Activated T-helper 1 cell treated with anti-CD3 and anti-CD28 coated beads, Interleukin-2, amount 50 U/mL, for 16 hours (primary cell): ENCODE measurements at places on chromosomes 5 and 9.

- no peak for DNase-seq
Observed at GRCh38 chr9:77614645-77615044, 33.5 kb downstream of the GNA14 start.

- DNase-seq, result no peak
Observed at GRCh38 chr9:119368681-119369581, at the start of gene BRINP1. TSS of gene BRINP1 (minus strand) at chr9:119369435. CDS start at chr9:119313355, 56,080 bp downstream.

GRCh38 chr9:91486699-91487497 lies 63.3 kb upstream of the NFIL3 start:
- no peak for DNase-seq

DNA sequence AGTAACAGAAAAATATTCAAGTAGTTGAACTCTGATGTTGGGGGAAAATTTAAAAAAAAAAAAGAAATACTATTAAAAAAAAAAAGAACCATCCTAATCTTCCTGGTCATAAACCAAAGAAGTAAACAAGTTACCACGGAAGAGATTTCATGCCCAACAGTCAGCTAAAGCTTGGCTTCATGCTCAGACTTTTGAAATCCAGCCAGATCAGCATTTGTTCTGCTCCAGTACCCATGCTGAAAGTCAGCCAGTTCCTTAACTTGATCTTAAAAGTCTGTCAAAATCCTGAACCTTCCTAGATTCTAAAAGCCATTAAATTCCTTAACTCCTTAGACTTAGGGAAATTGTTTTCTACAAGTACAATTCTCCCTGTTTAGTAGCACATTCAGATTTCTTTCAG lies 908.7 kb upstream of the CDH9 start:
- DNase-seq, result no peak

- DNase-seq, result no peak
Observed at GRCh38 chr9:134134949-134135342, 936 bp upstream of the WDR5 start.

GRCh38 chr5:9230355-9230754 lies 315.5 kb downstream of the SEMA5A start:
- no peak for DNase-seq

- DNase-seq, result no peak
Observed at GRCh38 chr9:131982671-131983239, 96.9 kb downstream of the MED27 start.

DNA sequence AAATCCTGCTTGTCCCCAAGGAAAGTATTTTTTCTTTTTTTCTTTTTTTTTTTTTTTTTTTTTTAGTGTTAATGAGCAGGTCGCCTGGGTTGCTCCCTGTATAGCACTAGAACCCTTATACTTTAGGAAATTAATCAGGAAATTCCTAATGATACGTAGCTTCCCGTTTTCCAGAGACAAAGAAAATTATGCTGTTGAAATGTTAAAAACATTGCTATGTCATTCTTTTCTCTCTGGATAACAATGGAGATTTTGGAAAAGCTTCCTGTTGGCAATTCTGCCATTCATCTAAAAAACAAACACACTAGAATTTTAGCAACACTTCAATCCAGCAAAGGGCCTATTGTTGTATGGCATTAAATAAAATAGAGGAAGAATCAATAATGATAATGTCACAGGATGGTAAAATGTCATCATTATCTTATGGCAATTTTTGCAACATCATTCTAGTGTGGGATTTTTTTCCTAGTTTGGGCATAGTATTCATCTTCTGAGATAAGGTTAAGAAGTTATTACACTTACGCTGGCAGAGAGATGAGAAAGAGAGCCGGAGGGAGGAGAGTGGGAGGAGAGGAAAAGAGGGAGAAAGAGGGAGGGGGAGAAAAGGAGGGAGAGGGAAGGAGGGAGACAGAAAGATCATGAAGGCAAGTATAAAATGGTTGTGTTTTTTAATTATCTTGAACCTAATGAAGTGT lies 315.8 kb upstream of the PDE4D start:
- no peak for DNase-seq

DNA sequence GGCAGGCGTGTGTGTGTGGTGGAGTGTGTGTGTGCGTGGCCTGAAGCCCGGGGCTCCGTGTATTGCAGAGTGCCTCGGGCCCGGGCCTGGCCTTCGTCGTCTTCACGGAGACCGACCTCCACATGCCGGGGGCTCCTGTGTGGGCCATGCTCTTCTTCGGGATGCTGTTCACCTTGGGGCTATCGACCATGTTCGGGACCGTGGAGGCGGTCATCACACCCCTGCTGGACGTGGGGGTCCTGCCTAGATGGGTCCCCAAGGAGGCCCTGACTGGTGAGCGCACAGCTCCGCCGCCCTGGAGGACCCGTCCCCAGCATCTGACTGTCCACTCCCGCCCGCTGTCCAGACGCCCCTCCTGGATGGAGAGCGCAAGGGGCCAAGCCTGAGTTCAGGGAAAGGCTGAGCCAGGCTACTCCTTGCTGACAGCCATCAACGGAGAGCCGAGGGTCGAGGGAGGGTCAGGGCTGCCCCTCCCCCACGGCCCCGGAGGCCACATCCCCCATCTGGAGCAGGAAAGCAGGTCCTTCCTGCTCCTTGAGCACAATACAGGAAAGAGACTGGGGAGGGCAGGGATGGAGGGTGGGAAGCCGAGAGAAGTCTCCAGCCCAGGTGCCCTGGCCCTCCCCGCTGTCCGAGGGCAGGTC lies 18.4 kb downstream of the SLC6A18 start:
- no peak for DNase-seq

- no peak for DNase-seq
Observed at GRCh38 chr9:28105001-28105400, 531.7 kb upstream of the C9orf72 start.

GRCh38 chr5:140242099-140242498 lies 60.8 kb downstream of the PFDN1 start:
- no peak for DNase-seq

GRCh38 chr9:114357911-114358328 lies 28.3 kb downstream of the ORM2 start:
- no peak for DNase-seq

DNA sequence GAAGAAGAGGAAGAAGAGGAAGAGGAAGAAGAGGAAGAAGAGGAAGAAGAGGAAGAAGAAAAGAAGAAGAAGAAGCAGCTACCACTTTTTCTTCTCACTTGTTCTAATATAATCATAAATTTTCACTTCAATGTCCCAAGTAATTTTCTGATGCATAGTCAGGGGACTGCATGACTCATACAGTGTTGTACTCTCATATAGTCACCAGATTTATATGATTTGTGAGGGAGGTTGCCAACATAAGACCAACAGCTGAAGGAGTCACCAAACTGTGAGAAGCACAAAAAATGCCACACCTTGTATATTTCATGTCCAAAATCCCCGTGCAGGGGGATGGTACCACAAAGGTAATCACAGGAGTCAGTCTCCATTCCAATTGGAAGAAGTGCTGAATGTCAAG lies 32.7 kb upstream of the DMRTA1 start:
- DNase-seq, result no peak

DNA sequence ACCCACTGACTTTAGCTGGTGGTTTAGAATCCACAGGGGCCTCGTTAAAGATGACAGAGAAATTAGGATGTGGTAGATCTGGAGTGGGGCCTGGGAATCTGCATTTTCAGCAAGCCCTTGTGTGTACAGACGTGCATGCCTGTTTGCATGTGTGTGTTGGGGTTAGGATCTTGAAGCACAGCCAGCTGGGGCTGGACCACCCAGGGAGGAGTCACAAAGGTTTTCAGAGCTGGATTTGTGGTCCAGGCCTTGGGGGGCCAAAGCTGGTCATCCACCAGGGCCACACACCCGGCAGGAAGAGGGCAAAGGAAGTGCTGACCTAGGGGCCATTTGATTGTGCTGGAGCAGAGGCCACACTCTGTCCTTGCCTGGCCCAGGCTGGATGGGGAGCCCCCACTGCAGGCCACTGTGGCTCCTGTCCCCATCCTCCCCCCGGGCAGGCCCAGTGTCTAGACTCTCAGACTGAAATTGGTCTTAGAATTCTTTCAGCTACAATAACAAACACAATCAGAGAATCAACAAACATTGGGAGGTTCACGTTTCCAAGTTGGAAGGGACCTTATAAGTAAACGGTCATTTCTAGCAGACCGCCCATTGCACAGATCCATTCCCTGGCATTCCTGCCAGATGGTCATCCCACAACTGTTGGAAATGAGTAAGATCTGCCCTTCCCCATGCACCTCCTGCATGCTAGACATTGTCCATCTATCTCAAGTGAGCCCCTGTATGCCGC lies 10.3 kb downstream of the CDX1 start:
- no peak for DNase-seq

GRCh38 chr5:147417135-147417813 lies 92.6 kb downstream of the DPYSL3 start:
- no peak for DNase-seq
